Left renal cortex interstitium (tissue), 4 donors: ENCODE measurements at places on chromosomes 7 and 10. TPM values are rescaled to one million over a fixed set of nuclear protein-coding genes. Genes with fewer than 3 reads are reported as not detected.

The NUTM2B gene
- polyA plus RNA-seq: 4.2 TPM

The RTKN2 gene
- 13.2 TPM for polyA plus RNA-seq

The SLIT1 gene
- polyA plus RNA-seq: 9.7 TPM

The FZD8 gene
- 10.3 TPM for polyA plus RNA-seq

The FAM180A gene
- polyA plus RNA-seq: not detected

The HIP1 gene
- 34.0 TPM for polyA plus RNA-seq

The NANOS1 gene
- polyA plus RNA-seq: 4.1 TPM

The PDZD7 gene
- 4.0 TPM for polyA plus RNA-seq

The PNLIPRP2 gene
- polyA plus RNA-seq: not detected

The GRID2IP gene
- polyA plus RNA-seq: 0.54 TPM

The TRIM50 gene
- 0.24 TPM for polyA plus RNA-seq

The OR2F2 gene
- not detected for polyA plus RNA-seq

The ATXN7L1 gene
- 13.2 TPM for polyA plus RNA-seq

The GCC1 gene
- 15.1 TPM for polyA plus RNA-seq

The STEAP4 gene
- polyA plus RNA-seq: 0.13 TPM

The FGFBP3 gene
- 2.6 TPM for polyA plus RNA-seq

The CALHM3 gene
- polyA plus RNA-seq: not detected

The CRYGN gene
- polyA plus RNA-seq: 4.4 TPM

The JAKMIP3 gene
- 0.27 TPM for polyA plus RNA-seq

The PLAC9 gene
- 34.7 TPM for polyA plus RNA-seq

The GIGYF1 gene
- 25.7 TPM for polyA plus RNA-seq

The VSTM4 gene
- 13.7 TPM for polyA plus RNA-seq

The UCN3 gene
- polyA plus RNA-seq: 3.3 TPM

The UNCX gene
- polyA plus RNA-seq: 20.2 TPM

The DNTT gene
- polyA plus RNA-seq: 0.21 TPM

The WASL gene
- polyA plus RNA-seq: 78.6 TPM

The ZNF804B gene
- 0.21 TPM for polyA plus RNA-seq

The ESYT2 gene
- polyA plus RNA-seq: 62.5 TPM

The SFRP4 gene
- 2.3 TPM for polyA plus RNA-seq

The TMEM168 gene
- polyA plus RNA-seq: 46.7 TPM

The CYP3A5 gene
- polyA plus RNA-seq: 1.5 TPM

The RAB11FIP2 gene
- polyA plus RNA-seq: 45.8 TPM

The COL28A1 gene
- 12.4 TPM for polyA plus RNA-seq

The MBLAC1 gene
- 2.1 TPM for polyA plus RNA-seq

The PRR15 gene
- polyA plus RNA-seq: 6.7 TPM

The ITIH2 gene
- polyA plus RNA-seq: 16.3 TPM

The GPR158 gene
- polyA plus RNA-seq: 0.27 TPM

The TACR2 gene
- 0.16 TPM for polyA plus RNA-seq

The ETV1 gene
- polyA plus RNA-seq: 32.3 TPM

The ADAM22 gene
- 10.4 TPM for polyA plus RNA-seq

The GOT1 gene
- polyA plus RNA-seq: 87.4 TPM

The C10orf105 gene
- 0.16 TPM for polyA plus RNA-seq
